ENCODE measurements at places on chromosomes 2 and 18. TPM values are rescaled to one million over a fixed set of nuclear protein-coding genes. Genes with fewer than 3 reads are reported as not detected.

The MTLN gene
- total RNA-seq: 171 TPM

The LDLRAD4 gene
- total RNA-seq: 204 TPM

The CD8A gene
- total RNA-seq: not detected

The FSHR gene
- total RNA-seq: not detected

The NDC80 gene
- total RNA-seq: 48.5 TPM

The SP140 gene
- total RNA-seq: 24.2 TPM

The DAW1 gene
- not detected for total RNA-seq

The ITGA4 gene
- total RNA-seq: 176 TPM

The FN1 gene
- total RNA-seq: 0.67 TPM

The TUBB8B gene
- total RNA-seq: not detected
